Heart left ventricle (tissue), 16 donors: ENCODE measurements at places on chromosomes 16 and 17. TPM values are rescaled to one million over a fixed set of nuclear protein-coding genes. Genes with fewer than 3 reads are reported as not detected.

DNA sequence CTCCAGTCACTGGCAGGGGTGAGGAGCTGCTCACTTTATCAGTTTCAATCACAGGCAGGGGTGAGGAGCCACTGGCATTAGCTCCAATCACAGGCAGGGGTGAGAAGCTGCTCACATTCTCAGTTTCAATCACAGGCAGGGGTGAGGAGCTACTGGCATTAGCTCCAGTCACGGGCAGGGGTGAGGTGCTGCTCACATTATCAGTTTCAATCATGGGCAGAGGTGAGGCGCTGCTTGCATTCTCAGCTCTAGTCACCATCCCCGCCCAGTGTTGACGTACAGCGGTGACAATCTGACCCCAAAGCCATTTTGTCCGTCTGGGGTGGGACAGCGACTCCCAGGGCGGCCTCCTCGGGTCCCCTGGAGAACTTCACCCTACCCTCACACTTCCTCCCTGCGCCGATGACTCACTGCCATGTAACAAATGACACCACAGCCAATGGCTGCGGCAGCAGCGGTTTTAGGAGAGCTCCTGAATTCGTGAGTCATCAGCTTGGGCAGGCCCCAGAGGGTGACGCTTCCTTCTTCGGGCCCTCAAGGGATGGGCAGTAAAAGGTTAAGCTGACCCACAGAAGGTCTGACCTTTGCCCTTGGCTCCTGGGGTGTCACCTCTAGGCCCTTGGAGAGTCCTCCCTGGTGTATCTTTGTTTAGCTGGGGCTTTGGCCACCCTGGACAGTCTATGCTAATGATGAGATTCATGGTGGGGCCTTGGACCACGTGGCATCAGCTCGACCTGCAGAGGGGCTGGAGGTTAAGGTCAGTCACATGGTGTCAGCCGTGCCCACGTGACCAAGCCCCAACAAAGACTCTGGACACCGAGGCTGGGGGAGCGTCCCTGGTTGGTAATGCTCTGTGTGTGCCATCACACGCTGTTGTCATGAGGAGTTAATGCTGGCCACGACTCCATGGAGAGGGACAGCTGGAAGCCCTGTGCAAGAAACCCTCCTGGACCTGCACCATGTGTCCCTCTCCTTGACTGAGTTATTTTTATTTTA lies 171.7 kb downstream of the C16orf95 start:
- no peak for DNase-seq

- DNase-seq: no peak
Measured at GRCh38 chr17:64572682-64573154, 65.9 kb downstream of the CEP95 start.

DNA sequence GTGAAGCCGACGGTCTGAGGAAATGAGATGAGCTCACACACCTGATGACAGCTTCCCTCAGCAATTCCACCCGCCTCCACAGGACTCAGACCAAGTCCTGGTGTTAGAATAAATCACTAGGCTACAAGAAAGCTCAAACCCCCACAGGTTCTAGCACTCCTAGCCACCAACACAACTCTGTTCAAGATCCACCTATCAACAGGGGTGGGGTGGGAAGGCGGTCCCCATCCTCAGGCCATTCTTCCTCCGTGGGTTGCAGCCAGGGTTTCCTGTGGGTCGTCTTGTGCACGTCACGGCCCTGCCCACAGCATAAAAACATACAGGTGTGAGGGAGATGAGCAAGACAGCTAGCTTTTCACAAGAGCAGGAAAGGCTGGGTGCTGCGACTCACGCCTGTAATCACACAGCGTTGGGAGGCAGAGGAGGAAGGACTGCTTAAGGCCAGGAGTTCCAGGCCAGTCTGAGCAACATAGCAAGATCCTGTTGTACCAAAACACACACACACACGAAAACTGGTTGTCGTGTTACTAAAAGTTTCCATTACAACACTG lies 81.1 kb downstream of the ANKRD11 start:
- no peak for DNase-seq

GRCh38 chr16:908526-909155 lies 62.1 kb downstream of the LMF1 start:
- peak; percentile 23 for DNase-seq

DNA sequence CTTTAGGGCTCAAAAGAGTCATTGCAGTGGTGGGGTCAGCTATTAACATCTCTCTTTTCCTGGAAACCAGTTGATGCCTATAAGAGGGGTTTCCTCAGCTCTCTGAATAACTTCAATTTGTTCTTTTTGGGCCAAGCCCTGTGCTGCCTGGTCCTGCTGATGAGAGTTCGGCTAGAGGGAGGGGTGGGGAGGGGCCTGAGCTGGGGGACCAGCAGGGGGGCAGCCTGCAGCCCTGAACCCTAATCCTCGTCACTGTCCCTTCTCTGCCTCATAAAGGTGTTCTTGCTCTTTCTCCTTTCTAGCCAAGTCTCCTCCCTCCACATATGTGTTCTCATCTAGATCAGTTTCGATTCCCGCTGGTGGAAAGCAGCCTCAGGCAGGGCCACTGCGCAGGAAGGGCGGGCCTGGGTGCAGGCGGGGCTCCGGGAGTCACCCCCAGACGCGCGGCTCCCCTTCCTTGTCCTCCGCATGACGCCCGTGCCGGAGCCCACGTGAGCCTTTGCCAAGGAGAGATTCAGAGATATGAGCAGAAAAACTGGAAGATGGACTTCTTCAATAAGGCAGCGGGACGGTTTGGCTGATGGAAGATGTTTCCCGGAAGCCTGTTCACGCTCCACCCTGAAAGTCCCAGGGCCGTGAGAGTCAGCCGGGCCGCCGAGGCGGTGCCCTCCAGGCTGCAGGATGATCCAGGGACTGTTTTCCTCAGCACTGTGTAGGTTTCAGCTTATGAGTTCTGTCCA lies 15.0 kb upstream of the RHOT1 start:
- DNase-seq: peak; percentile 94

The SDR42E2 gene
- total RNA-seq: not detected

The ZACN gene
- 0.13 TPM for total RNA-seq

The CD300E gene
- 0.32 TPM for total RNA-seq
